ENCODE measurements at places on chromosomes 3 and 15. TPM values are rescaled to one million over a fixed set of nuclear protein-coding genes. Genes with fewer than 3 reads are reported as not detected.

Gene CEP70
- polyA plus RNA-seq: 6.2 TPM

Gene CHRM5
- not detected for polyA plus RNA-seq

Gene MTFMT
- polyA plus RNA-seq: 15.9 TPM

Gene UROC1
- polyA plus RNA-seq: not detected

Gene CAPN3
- 6.9 TPM for polyA plus RNA-seq

Gene NR2E3
- polyA plus RNA-seq: 0.18 TPM

Gene TMEM207
- not detected for polyA plus RNA-seq

Gene MCTP2
- 21.2 TPM for polyA plus RNA-seq

Gene HTR3E
- not detected for polyA plus RNA-seq

Gene SI
- not detected for polyA plus RNA-seq

DNA sequence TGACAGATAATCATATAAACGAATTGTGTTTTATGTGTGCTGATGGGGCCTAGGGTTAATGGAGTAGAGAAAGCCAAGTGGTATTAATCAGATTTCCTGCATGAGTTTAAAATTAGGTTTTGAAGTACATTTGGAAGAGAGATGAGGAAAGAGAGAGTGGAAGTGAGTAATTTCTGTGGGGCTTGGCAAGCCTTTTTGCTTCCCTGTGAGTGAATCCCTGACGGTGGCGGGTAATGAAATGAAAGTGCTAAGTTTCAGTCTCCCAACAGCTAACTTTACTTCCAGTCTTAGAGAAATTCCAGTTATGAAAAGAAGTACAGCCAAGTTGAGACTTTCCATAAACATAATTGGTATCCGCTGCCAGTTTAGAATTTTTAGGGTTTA is 139.4 kb downstream of the BBX start:
- DNase-seq: no peak

GRCh38 chr3:85455561-85456200 is 496.9 kb downstream of the CADM2 start:
- DNase-seq: no peak

- no peak for DNase-seq
Measured at GRCh38 chr3:136189043-136189442, 7.1 kb downstream of the MSL2 start.

All from keratinocyte (primary cell).